ENCODE measurements at places on chromosomes 12 and 14. TPM values are rescaled to one million over a fixed set of nuclear protein-coding genes. Genes with fewer than 3 reads are reported as not detected.

Gene IFNG-AS1
- not detected for total RNA-seq

Gene KDM2B
- 32.9 TPM for total RNA-seq

Gene PZP
- total RNA-seq, result 1.1 TPM

Gene CLMN
- 6.5 TPM for total RNA-seq

Gene PPP2R3C
- total RNA-seq, result 30.4 TPM

Gene CMA1
- not detected for total RNA-seq

Gene CCDC196
- total RNA-seq, result not detected

Gene GYS2
- not detected for total RNA-seq

Measured in ovary (tissue), 10 donors.